Progenitor cell of endocrine pancreas (in vitro differentiated cells): ENCODE measurements at places on chromosomes 3 and 15.

- DNase-seq, result no peak
These were observed 17.8 kb upstream of the FGF12 start for GRCh38 chr3:192745150-192745549.

DNA sequence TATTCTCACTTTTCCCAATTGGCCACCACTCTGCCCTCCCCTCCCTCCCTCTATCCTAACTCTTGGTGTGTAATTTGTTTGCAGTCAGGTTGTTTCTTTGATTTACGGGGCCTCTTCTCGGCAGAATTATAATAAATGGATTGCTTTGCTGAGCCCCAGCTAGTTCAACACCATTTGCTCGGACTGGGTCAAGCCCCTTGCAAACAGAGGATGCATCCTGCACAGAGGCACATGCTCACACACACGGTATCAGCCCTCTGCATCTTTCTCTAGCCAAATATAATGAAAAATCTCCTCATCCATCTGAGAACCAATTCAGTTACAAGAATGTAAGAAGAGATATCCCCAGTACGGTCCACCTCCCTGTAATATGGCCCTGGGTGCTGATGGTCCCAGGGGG is 97.7 kb downstream of the EPHB1 start:
- DNase-seq, result no peak

DNA sequence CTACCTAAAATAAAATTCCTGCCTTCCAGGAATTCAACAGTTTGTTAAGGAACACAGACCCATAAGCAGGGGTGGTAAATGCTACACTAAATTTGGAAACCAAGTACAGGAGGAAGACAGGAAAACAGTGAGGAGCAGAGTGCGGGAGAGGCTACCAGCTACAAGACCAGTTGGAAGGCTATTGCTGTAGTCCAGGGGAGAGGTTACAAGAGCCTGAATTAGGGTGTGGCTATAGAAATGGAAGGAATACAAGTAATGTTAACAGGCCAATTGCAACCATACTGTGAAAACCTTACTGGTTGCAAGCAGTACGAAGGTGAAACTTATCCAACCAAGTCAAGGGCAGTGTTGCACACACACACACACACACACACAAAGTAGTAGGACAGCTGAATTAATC is 880 bp upstream of the ARMC8 start:
- DNase-seq, result no peak

DNA sequence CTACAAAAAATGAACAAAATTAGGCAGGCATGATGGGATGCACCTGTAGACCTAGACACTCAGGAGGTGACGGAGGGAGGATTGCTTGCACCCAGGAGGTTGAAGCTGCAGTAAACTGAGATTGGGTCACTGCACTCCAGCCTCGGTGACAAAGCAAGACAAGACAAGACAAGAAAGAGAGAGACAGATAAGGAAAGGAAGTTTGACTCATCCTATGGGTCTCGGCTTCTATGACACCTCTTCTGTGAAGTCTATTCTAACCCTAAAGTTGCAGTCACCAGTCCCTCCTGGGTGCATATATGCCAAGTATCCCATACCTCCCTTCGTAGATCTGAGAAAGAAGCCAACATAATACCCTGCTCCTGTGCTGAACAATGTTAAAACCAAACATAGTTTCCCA is 7.9 kb upstream of the ZMAT3 start:
- DNase-seq, result no peak

DNA sequence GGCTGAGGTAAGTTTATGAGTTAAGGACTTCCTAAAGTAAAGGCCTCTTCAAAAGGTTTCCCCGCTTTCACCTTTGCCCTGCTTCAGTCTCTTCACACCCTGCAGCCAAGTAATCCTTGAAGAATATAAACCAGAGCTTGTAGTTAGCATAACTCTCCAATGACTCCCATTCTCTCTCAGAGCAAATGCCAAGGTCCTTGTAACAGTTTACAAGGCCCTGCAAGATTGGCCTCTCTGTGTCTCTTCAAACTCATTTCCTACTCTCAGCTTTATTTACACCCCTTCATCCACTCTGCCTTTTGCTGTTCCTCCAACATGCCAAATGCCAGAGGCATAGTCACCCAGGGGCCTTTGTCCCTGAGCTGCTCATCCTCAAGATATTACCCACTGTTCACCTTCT is 60.5 kb upstream of the MME start:
- no peak for DNase-seq

GRCh38 chr15:36914960-36915808 is 185.2 kb downstream of the MEIS2 start:
- no peak for DNase-seq

DNA sequence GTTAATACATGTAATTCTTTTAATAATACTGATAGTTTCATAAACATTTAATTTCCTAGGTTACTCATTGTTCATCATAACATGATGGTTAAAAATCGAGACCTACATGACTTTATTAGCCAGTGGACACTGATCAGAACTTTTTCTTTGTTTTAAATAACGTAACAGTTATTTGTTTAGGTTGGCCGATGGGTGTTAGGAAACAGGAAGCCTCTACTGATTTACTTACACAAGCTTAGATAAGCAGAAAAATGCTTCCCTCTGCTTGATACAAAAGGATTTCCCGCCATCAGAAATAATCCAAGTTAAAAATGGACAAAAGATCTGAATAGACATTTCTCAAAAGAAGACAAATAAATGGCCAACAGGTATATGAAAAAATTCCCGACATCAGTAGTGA is 16.6 kb upstream of the APH1B start:
- DNase-seq, result no peak

- no peak for DNase-seq
These were observed 14.2 kb downstream of the ZNF80 start for GRCh38 chr3:114223143-114223542.

GRCh38 chr3:194075802-194076460 is 60.0 kb upstream of the HES1 start:
- DNase-seq, result no peak

DNA sequence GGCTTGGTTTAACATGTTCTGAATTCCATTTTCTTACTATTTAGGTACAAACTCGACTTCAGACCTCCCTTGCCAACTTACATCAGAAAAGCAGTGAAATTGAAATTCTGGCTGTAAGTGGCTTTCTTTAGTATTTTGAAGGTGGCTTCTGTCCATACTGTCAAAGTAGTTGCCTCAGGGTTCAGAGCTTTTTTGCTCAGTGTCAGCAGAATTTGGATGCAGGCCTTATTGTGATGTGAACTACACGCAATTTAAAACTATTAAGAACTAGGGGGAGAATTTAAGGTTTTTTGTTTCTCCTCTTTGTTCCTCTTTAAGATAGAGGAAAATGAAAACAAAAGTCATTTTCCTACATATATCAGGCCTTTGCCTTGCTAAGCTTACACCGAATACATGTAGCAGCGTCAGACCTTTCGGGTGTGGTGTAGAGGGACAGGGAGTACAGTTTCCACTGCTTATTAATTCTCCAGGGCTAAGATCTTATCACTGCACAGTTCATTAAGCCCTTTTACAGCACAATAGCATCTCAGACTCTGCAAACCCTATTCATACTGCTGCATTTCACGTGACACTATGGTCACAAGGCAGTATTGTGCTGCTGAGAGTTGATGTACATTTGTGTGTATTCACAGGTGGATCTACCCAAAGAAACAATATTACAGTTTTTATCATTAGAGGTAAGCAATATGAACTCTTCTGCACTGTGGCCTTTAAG is 6.7 kb downstream of the SRP14 start:
- DNase-seq, result no peak

DNA sequence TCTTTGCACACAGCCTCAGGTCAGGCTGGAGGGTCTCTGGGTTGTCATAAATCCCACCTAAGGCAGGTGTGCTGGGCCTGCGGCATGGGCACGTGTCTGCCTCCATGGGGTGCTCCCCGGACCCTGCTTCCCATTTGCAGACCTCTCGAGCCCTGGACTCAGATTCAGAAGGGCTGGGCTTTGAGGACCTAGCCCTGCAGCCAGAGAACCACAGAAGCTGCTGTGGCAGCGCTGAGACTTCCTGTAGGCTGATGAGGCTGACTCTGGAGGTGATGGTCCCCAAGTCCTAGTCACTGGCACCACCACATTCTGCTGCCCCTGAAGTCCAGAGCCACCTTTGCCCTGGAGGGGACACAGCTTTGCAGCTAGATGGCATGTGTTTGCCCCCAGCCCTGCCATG is 156.4 kb downstream of the LRRC28 start:
- no peak for DNase-seq

DNA sequence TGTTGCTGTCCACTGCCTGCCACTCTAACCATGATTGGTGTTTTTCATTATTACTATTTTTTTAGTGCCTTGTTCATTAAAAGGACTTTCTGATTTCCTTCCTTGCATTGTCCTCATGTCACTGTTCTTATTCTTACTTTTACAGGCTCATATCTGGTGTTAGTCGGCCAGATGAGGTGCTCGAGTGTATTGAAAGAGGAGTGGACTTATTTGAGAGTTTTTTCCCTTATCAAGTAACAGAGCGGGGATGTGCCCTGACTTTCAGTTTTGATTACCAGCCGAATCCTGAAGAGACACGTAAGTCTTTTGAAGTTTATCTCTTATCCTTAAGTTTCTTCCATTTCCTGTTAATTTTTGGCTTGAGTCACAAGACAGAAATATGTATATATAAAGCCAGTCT is 23.2 kb downstream of the QTRT2 start:
- DNase-seq, result no peak

- no peak for DNase-seq
These were observed 25.2 kb downstream of the CCNL1 start for GRCh38 chr3:157134620-157135191.

GRCh38 chr3:134211797-134212196 is 38.9 kb downstream of the RYK start:
- peak; percentile 15 for DNase-seq

DNA sequence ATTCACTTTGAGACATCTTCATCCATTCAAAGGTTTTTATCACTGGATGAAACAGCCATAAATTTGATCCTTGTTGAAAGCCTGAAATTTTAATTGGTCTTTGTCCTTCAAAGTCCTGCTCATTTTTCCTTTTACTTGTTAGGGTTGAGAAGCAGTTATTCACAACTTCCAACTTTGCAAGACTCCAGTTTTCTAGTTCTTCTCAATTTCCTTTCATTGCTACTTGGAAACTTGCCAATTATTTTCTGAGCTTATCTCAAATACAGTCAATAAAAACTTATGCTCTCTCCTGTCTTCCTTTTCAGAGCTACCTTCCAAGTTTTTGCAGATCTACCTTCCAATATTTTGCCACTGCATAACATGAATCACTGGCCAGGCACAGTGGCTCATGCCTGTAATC is 23.7 kb upstream of the CD276 start:
- DNase-seq, result no peak

GRCh38 chr15:40248006-40248783 is 9.3 kb downstream of the PAK6 start:
- DNase-seq, result no peak

GRCh38 chr15:92801774-92802464 is 98.2 kb upstream of the CHD2 start:
- DNase-seq, result no peak
